ENCODE measurements at places on chromosomes 2 and 18. TPM values are rescaled to one million over a fixed set of nuclear protein-coding genes. Genes with fewer than 3 reads are reported as not detected.

DNA sequence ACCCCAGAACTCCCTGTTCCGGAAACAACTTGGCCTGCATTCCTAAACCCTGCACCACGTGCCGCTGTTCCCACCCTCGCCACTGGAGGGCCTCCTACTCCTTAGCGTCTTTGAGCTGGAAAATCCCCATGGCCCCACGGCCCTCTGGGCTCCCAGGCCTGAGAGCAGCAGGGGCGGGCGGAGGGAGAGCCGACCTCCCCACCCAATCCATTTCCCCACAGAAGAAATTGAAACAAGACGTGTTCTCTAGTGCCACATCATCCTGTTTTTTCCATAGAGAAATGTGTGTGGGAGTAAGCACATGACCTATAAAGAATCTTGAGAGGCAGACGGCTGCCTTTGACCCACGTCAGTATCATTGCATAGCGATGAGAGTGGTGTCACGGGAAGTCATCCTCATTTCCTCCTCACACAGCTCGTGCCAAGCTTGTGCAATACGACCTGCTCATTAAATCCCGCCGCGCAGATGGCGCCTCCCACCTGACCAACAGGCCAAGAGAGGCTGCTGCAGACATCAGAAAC lies 79.2 kb downstream of the LAMA1 start:
- H3K27ac ChIP-seq, result no peak overlapping the region
- peaks cover 5% of the 10 kb centered on the region for H3K27me3 ChIP-seq
- H3K4me3 ChIP-seq, result no peak overlapping the region
- peak; percentile 13 for DNase-seq
- peaks cover 4% of the 10 kb centered on the region for H3K4me1 ChIP-seq

Gene GAL3ST2
- total RNA-seq, result 0.95 TPM

DNA sequence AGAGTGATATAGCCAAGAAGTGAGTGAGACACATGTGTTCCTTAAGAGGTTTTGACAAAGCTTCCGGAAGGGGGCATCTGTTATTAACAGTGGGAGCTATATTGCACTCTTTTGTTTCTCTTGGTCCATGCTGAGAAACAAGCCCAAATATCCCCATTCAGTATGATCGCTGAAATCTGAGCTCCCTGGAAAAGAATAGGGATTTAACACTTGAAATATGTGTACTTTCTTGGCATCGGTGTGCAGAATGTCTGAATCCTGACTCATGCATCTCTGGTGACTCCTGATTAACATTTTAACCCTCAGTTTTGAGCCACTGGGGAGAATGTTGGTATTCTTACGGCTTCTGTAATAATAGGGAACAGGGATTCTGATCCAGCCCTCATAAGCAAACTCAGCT lies 448.1 kb downstream of the TSN start:
- H3K27ac ChIP-seq, result no peak overlapping the region
- no peaks in the 10 kb centered on the region for H3K4me1 ChIP-seq
- H3K36me3 ChIP-seq, result no peaks in the 10 kb centered on the region
- H3K27me3 ChIP-seq, result no peaks in the 10 kb centered on the region

Gene SERPINB2
- total RNA-seq, result not detected

Gene AKAIN1
- not detected for total RNA-seq

Gene GALNT1
- total RNA-seq, result 38.2 TPM

DNA sequence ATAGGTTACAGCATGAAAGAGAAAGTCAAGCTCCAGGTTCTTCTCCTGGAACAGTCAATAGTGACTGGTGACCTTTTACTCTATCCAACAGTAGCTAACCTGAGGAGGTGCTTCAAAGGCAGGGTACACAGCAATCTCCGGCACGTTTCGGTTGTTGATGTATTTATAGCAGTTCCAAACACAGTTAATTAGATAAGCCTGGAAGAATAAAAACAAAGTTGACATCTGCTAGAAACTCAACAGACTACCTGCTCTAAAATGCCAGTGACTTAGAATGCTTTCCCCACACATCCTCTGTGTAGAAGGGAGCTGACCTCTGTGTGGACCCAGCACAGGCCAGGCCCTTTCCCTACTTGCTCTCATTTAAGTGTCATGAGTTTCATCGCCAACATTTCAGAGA lies 17.2 kb downstream of the LAPTM4A start:
- peaks cover 67% of the 10 kb centered on the region for H3K36me3 ChIP-seq
- H3K4me1 ChIP-seq, result no peaks in the 10 kb centered on the region
- H3K4me3 ChIP-seq, result no peak overlapping the region
- no peak for DNase-seq

DNA sequence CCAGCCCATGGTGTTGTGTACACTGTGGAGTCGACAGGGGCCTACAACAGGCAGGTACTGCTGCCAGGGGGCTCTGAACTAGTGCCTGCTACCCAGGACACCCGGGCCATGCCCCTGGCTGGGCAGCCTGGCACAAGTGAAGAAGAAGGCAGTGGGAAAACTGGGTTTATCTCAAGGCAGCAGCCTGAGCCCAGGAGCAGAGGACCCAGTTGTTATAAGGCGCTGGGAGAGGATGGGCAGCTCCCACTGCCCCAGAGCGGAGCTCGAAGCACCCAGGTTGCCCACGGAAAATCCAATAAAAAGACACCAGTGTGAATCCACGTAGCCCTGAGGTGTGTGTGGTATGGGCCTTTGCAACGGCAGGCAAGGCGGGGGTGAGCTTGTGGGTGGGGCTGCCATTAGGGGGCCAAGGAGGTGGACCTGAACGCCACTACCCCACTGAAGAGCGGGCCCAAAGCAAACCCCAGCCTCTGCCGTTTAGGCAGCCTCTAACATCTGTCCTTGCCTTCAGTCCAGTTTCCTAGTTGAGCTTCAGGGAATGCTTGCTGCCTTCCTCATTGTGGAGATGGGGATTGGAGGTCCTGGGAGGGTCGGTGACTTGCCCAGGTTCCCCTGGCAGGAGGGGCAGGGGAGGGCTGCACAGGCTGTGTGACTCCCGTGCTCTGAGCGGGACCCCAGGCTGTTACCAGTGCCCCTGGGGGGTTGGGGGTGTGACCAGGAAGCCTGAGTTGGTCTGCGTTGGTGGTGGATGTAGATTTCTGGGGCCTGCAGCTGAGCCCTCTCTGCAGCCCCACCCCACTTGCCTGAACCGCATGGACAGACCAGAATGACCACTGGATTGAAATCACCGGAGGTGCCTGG lies 16.0 kb downstream of the ARID5A start:
- H3K36me3 ChIP-seq, result peaks cover 20% of the 10 kb centered on the region
- peaks cover 28% of the 10 kb centered on the region for H3K4me1 ChIP-seq
- no peak for DNase-seq
- H3K27me3 ChIP-seq, result no peaks in the 10 kb centered on the region

Gene HRH4
- not detected for total RNA-seq

DNA sequence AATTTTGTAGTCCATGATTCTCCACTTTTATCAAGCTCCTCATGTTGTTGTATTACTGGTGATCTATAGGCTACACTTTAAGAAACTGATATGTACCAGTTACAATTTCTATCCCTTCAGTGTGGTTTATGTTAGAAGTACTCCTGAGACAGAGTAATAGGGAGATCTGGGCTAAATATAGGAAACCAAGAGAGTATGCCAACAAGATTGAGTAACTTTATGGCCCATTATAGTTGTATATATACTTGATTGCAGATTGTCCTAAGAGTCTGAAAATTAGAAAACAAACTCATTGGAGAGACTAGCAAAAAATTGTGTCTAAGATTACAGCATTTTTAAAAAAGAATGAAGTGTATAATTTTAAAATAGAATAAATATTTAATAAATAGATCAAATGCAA lies 605.6 kb downstream of the XIRP2 start:
- H3K27ac ChIP-seq, result no peak overlapping the region
- no peaks in the 10 kb centered on the region for H3K36me3 ChIP-seq
- H3K27me3 ChIP-seq, result no peaks in the 10 kb centered on the region
- no peak for DNase-seq
- no peak overlapping the region for H3K4me3 ChIP-seq

DNA sequence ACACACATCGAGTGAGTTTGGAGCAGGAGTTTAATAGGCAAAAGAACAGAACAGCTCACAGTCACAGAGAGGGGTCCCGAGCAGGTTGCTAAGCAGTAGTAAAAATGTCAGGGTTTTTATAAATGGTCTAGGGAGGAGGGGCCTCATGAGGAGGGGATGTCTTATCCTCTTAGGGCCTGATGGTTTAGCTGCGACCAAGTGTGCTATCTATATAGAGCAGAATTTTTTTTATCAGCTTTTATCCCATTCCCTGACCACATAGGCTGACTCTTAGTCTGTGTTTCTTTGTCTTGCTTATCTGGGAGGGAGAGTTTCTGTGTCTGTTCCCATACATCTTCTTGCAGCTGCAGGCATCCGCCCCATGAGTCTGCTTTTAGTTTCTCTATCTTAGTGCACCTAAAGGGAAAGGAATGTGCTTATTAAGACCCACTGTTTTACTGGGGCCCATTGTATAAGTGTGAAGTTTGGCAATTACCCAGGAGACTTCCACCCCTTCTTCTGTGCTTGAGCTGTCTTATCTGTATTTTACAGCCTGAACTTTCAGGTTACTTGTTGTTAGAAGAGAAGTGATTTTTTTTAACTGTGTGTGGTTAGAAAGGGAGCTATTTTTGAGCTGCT lies 30.4 kb upstream of the GMCL1 start:
- no peak for DNase-seq
- H3K27me3 ChIP-seq, result peaks cover 4% of the 10 kb centered on the region
- H3K36me3 ChIP-seq, result no peaks in the 10 kb centered on the region
- peaks cover 7% of the 10 kb centered on the region for H3K4me1 ChIP-seq

DNA sequence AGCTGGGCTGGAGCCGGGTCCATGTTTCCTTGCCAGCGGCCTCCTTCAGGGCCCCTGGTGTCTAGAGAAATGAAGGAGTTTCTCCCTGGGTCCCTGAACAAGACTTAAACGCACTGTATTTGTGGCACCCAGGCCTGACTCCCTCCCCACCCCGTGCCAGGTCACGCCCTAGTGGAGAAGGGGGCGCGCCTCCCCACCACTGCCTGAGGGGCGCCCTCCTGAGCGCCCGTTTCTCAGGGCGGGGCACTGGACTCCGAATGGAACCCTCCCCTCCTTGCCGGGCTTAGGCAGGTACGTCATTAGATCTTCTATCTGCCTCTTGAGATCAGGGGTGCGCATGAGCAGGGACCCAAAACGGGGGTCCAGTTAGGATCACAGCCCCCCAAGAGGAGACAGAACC lies 16.3 kb downstream of the ODC1 start:
- peaks cover 9% of the 10 kb centered on the region for H3K27me3 ChIP-seq
- no peak overlapping the region for H3K27ac ChIP-seq
- H3K4me3 ChIP-seq, result peak overlapping the region; percentile 33
- H3K4me1 ChIP-seq, result peaks cover 11% of the 10 kb centered on the region

- H3K27me3 ChIP-seq, result peaks cover 67% of the 10 kb centered on the region
Observed at GRCh38 chr18:48418539-48419276, 9.5 kb upstream of the ZBTB7C start.

Gene NYAP2
- not detected for total RNA-seq

DNA sequence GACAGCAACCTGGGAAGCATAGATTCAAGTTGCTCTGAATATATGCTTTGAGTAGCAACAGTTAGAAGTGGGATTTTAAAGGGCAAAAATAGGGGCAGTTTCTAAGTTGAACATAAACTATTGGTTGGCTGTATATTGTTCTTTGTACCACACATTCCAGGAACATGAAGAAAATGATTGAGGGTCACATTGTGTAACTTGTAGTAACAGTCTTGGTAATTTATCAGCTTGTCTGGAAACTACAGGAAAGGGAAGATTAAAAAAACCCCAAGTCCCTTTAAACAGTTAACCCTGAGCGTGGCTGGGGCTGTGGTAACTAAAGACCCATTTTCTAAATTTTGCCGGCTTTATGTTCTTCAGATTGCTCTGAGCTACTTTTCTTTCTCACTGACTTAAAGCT lies 7.4 kb downstream of the PLEKHB2 start:
- H3K27ac ChIP-seq, result no peak overlapping the region
- no peak overlapping the region for H3K4me3 ChIP-seq
- peaks cover 58% of the 10 kb centered on the region for H3K36me3 ChIP-seq
- H3K27me3 ChIP-seq, result no peaks in the 10 kb centered on the region
- no peak for DNase-seq

GRCh38 chr2:180523621-180524340 lies 456.6 kb upstream of the UBE2E3 start:
- H3K4me1 ChIP-seq, result no peaks in the 10 kb centered on the region
- H3K4me3 ChIP-seq, result no peak overlapping the region
- no peak overlapping the region for H3K27ac ChIP-seq
- no peaks in the 10 kb centered on the region for H3K36me3 ChIP-seq
- no peaks in the 10 kb centered on the region for H3K27me3 ChIP-seq

DNA sequence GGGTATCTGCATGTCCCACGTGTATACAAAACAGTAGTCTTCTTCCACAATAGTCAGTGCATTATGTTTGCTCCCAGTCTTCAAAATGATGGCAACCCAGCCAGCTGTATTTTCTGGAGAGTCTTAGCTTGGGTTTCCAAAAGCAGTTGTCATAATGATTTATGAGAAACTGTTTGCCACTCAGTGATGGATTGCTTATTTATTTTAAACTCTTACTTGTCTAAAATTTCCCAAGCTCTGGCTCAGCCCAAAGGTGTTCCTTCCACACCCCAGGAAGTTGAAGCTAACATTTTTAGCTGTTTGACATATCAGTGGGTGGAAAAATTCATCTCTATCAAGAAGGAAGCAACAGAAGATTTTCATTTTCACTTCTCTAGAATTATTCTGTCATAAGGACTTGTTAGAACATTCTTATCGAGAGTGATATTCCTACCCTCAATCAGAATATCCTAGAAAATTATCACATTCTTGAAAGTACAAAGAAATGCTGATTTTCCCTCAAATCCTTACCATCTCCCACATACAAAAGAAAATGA lies 78.8 kb downstream of the ASAP2 start:
- no peak overlapping the region for H3K4me3 ChIP-seq
- H3K27ac ChIP-seq, result no peak overlapping the region
- no peaks in the 10 kb centered on the region for H3K36me3 ChIP-seq
- no peak for DNase-seq
- H3K27me3 ChIP-seq, result peaks cover 4% of the 10 kb centered on the region
- no peaks in the 10 kb centered on the region for H3K4me1 ChIP-seq

GRCh38 chr2:172922306-172922705 lies 153.3 kb upstream of the MAP3K20 start:
- H3K27me3 ChIP-seq, result peaks cover 2% of the 10 kb centered on the region
- no peaks in the 10 kb centered on the region for H3K36me3 ChIP-seq
- H3K4me3 ChIP-seq, result no peak overlapping the region

GRCh38 chr2:202494300-202495229 lies 118.4 kb downstream of the BMPR2 start:
- no peak overlapping the region for H3K4me3 ChIP-seq
- H3K27ac ChIP-seq, result no peak overlapping the region
- no peaks in the 10 kb centered on the region for H3K27me3 ChIP-seq
- no peaks in the 10 kb centered on the region for H3K4me1 ChIP-seq
- H3K36me3 ChIP-seq, result no peaks in the 10 kb centered on the region

Gene IL36G
- not detected for total RNA-seq

DNA sequence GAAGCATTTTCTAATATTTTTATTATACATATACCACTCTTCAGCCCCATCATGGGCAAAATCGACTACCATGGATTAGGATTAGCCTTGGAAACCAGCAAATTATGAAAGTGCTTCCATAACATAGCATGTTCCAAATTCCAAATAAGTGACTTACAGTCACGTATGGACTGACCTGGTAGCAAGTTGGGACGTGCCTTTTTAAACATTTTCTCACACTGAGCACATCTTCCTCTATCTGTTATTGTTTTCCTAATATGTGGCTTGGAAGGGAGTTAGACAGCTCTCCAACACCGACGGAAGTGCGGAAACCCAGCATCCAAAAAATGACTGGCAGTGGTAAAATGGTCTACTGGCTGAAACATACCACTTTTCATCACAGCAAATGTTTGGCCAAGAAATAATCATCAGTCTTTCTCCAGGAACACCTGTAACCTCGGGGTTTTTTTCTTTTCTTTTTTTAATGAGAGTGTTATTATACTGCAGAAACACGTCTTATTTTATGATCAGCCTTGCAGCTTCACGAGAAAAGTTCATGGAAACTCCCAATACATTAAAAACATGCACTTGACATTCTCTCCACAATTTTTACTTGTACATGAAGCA lies 107.0 kb downstream of the IRS1 start:
- H3K27me3 ChIP-seq, result peaks cover 22% of the 10 kb centered on the region
- no peak overlapping the region for H3K27ac ChIP-seq
- H3K4me1 ChIP-seq, result peaks cover 6% of the 10 kb centered on the region

All from activated CD8-positive, alpha-beta T cell treated with anti-CD3 and anti-CD28 coated beads for 36 hours (primary cell).